ENCODE measurements at places on chromosomes 5 and 9.

GRCh38 chr9:114860187-114860586 lies 54.3 kb upstream of the TNFSF15 start:
- no peak for DNase-seq

- DNase-seq, result no peak
Measured at GRCh38 chr5:78419396-78419795, 59.0 kb downstream of the SCAMP1 start.

DNA sequence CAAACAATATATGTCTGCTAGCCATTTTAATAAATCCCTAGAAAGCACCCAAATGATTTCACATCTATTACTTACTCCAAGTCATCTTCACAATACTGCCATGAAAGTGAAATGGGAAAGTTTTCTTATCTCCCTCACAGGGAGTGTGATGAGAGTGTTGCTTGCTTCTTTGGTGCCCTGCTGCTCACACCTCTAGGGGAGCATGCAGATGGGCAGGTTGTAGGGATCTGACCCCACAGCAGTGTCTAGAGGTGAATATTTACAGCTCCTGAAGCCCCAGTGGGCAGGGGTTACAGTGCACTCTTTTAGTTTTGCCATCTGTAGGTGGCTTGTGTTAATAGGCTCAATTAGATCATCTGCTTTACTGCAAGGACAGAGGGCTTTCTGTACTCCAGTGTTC lies 173.2 kb downstream of the GABRG2 start:
- no peak for DNase-seq

DNA sequence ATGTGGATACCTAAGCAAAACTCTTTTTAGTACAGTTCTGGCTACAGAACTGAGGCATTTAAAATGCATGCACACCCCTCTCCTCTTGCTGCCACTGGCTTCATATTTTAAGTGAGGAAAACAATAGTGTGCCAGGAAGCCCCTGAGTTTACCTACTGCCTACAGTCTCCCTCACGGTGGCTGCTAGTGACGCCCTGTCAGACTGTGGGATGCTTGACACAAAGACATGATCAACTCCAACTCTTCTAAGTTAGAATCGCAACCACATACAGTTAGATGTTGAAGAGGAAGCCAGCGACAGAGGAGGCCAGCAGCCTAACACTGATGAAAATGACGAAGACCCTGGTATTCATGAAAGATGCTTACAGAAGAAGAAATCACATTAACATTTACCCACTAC lies 1.3 kb downstream of the SEC16A start:
- DNase-seq, result no peak

- no peak for DNase-seq
Measured at GRCh38 chr5:106159616-106160015, 1511.1 kb downstream of the EFNA5 start.

DNA sequence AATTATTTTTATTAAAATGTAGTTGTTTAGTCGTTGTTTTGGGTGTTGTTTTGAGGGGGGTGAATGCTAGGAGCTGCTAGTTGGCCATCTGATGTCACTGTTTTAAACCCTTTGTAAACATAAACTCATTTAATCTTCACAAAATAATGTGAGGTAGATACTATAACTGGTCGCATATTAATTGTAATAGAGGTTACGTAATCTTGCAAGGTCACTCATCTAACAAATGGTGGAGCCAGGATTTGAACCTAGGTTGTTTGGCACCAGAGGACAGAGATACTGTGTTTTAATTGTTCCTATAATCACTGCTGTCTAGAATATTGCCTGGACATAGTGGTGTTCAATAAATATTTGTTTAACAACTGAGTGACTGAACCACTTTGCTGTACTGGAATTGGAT lies 54.4 kb downstream of the LRRTM2 start:
- no peak for DNase-seq

- no peak for DNase-seq
Measured at GRCh38 chr5:50593681-50594080, 72.8 kb upstream of the PARP8 start.

DNA sequence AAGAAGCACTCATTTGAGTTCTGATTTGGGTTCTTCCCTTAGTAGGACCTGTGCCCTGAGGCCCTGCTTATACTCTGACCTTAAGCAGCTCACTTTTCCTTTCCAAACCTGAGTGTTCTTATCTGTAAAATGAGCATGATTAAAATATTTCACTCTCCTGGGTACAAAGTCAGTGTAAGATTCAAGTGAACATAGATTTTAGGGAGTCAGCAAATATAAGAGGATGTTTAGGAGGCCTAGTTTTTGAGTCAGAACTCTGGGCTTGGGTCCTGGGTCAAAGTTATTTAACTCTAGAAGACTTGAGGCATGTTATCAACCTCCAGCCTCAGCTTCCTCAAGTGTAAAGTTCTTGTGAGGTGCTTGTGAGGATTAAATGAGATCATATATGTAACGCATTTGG lies 8.7 kb upstream of the SPARC start:
- no peak for DNase-seq

DNA sequence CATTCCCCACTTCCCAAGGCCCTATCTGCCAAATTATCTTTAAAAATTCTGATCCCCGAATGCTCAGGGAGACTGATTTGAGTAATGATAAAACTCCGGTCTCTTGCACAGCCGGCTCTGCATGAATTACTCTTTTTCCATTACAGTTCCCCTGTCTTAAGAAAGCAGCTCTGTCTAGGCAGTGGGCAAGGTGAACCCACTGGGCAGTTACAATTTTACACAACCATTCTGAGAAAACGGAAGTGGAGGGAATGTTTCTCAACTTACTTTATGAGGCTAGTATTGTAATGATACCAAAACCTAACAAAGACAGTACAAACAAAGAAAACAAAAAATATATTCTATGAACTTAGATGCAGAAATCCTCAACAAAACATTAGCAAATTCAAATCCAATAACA lies 100.0 kb downstream of the MCTP1 start:
- DNase-seq, result no peak

DNA sequence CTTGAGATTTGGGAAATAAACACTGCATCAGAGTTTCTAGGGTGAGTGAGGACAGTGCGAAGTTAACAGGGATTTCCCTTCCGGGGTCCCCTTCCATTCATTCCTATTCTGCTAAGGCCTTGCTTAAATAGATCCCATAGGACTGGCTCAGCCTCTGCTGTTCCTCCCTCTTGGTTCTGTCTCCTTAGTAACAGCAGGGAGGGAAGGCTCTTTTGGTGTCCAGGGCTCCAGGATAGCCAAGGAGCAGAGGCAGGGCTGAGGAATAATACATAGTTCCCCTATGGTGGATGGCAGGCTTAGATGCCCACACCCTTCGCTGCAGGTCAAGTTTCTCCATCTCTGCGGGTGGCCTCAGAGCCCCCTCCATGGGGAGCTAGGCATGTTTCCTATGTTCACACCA lies 591.7 kb downstream of the ACTL7B start:
- no peak for DNase-seq

DNA sequence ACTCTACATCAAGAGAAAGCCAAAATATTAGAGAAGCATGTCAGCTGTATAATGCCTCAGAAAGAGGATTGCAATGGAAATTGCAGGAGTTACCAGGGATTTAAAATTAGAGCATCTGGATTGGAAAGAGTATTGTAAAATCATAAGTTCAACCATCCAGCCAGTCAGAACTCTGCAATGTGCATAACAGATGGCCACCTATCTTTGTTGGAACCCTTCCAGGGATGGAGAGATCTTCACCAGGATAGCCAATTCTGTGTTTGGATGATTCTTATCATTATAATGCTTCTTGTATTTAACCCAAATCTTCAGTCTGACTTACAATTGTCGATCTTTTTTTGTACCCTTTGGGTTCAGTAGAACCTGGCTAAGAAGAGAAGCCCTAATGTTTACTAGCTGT lies 164.4 kb downstream of the TLR4 start:
- DNase-seq, result no peak

GRCh38 chr9:125088752-125089151 lies 54.6 kb downstream of the SCAI start:
- DNase-seq, result no peak

GRCh38 chr5:58640011-58640410 lies 57.1 kb downstream of the RAB3C start:
- DNase-seq, result no peak

- no peak for DNase-seq
Measured at GRCh38 chr5:128493657-128494329, 44.3 kb downstream of the FBN2 start.

DNA sequence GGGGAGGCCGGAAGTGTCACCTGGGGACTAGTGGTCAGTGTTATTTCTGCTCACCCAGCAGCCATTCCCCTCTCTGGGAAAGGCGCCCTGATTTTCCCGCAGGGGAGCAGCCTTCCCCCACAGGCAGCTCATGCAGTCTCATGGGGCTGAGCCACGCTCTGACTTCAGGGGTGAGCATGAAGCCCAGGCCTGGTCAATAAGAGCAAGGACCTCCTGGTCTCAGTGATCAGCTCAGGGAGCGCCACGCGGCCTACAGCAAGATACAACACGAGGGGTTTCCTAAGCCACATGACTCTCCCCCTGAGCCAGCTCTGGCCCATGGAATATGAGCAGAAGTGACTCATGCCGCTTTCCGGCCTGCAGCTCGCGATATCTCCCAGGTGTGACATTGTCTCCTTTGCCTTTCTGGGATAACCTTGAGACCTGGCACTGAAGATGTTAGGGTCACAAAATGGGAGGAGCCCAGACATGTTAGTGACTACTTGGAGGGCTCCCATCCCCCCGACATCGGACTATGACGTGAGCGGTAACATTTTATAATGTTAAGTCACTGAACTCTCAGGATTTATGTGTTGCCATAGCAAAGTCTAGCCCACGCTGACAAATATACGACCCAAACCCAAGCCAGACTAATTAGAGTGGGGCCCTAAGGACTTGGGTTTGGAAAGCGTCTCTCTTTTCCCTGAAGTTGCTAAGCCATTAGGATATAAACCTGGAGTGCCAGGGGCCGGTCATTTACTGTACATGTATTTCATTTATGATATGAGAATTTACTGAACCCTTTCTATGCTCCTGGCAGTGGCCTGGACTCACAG lies 46.5 kb upstream of the GFPT2 start:
- DNase-seq, result no peak

GRCh38 chr5:159555084-159555483 lies 224.8 kb upstream of the IL12B start:
- no peak for DNase-seq

DNA sequence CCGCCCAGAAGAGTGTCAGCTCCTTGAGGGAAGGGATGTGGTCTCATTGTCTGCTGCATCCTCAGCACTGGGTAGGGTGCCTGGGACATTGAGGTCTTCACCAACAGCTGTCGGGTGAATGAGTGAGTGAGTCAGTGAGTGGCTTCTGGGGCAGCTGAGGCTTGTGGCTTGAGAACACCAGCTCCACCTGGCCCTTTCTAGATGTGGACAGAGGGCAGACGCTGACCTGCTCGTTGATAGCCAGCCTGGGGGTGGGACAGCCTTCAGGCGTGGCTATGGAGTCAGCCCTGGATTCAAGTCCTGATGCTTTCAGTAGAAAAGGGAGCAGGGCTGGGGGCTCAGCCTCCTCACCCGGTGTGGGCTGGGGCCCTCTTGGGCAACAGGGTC lies 215.1 kb downstream of the C9orf50 start:
- DNase-seq, result no peak

DNA sequence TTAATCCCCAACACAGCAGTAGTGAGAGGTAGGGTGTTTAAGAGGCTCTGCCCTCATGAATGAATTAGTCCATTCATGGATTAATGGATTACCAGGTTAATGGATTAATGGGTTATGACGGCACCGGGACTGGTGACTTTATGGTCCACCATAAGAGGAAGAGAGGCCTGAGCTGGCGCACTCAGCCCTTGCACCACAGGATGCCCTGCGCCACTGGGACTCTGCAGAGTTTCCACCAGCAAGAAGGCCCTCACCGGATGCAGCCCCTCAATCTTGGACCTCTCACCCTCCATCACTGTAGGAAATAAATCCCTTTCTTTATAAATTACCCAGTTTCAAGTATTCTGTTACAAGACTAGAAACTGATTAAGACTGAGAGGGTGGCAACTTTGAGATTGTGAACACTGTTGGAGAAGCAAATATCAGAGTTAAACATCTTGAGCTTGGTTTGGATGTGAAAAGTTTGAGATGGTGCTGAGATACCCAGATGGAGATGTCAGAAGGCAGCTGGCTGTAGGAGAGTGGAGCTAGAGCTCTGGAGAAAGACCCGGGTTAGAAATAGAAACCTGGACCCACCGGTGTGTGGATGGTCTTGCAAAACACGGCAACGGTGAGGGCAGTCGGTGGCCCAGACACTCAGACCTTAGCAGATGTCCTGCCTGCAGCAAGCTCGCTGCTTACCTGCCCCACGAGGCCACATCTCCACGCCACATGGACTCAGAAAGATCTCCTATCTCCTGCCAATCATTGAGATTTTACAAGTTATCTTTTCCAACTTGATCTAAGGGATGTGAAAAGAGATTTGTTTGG lies 98.8 kb downstream of the HSD17B3 start:
- no peak for DNase-seq

DNA sequence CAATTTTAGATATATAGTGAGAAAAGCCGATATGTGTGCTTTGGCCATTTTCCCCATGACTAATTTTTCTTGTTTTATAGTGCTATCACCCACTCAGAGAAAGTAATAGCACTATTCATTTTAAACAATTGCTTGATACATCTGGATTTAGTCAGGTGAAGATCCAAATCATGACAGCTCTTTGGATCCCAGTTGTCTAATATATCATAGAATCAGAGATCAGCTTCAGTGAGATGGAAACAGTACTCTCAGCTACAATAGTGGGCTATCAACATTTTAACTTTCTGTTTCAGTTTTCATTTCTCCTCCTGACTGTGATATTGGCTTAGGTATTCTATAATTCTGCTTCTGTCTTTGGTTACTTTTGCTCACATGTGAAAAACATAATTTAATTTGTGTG lies 38.7 kb downstream of the VCAN start:
- DNase-seq, result no peak

GRCh38 chr5:109191153-109191558 lies 218.6 kb downstream of the PJA2 start:
- DNase-seq, result no peak

GRCh38 chr5:54221135-54221534 lies 89.2 kb downstream of the ARL15 start:
- no peak for DNase-seq
